NCI-H1048 (cell line): ENCODE measurements at places on chromosomes 11 and 22.

GRCh38 chr11:36373016-36374010 is 77.2 kb downstream of the PRR5L start:
- no peak for DNase-seq

GRCh38 chr22:38196791-38197419 is 4.9 kb upstream of the MAFF start:
- no peak for DNase-seq

GRCh38 chr11:76761718-76762355 is 21.3 kb upstream of the TSKU start:
- no peak for DNase-seq

- no peak for DNase-seq
Measured at GRCh38 chr11:11757909-11758308, 83.9 kb upstream of the USP47 start.

DNA sequence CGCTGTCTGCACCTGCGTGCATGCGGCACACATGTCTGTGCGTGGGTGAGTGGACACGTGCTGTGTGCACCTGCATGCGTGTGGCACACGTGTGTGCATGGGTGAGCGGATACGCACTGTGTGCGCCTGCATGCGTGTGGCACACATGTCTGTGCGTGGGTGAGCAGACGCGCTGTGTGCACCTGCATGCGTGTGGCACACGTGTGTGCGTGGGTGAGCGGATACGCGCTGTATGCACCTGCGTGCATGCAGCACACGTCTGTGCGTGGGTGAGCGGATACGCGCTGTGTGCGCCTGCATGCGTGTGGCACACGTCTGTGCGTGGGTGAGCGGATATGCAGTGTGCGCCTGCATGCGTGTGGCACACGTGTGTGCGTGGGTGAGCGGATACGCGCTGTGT is 27.1 kb upstream of the ACR start:
- no peak for DNase-seq

DNA sequence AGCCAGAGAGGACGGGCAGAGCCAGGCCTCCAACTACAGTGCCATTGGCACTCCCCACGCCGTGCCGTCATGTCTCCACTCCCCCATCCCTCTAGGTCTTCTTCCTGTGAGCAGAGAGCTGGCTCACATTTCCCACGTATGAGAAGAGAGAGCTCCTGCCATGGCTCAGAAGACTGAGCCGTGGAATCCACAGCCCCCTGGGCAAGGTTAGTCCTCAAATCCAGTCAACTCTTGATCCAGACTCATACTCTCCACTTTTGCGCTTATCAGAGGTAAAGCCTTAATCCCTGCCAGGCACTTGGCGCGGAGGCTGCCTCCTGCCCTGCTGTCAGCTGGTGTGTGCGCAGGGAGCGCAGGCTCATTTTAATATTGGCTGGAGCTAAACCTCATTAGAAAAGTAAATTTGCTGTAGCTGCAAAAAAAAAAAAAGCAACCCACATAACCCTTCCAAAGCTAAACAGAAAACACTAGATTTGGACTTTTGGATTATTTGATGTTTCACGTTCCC is 4.7 kb downstream of the B3GAT1 start:
- no peak for DNase-seq

- no peak for DNase-seq
Measured at GRCh38 chr11:84558085-84558905, 1068.8 kb downstream of the DLG2 start.

- DNase-seq: no peak
Measured at GRCh38 chr11:130677486-130678153, 229.2 kb downstream of the ADAMTS15 start.

DNA sequence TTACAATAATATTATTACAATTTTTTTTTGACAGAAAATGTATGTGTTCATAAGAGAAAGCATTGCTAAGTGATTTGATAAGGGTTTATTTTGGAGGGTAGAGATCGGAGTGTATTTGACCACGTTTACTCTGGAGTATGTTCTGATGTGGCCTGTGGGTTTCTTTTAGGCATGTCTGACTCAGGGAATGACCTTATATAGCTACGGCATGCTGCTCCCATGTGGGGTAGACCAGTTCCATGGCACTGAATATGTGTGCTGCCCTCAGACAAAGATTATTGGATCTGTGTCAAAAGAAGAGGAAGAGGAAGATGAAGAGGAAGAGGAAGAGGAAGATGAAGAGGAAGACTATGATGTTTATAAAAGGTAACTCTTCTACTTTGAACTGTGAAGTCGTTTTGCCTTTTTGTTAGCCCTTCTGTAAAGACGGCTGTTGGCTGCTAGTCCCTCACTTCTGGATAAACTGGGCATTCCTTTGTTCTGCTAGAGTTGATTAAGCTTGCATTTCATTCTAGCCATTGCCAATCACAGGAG is 38.1 kb upstream of the ST14 start:
- no peak for DNase-seq

GRCh38 chr22:49833340-49834007 is 5.8 kb upstream of the BRD1 start:
- DNase-seq: no peak

DNA sequence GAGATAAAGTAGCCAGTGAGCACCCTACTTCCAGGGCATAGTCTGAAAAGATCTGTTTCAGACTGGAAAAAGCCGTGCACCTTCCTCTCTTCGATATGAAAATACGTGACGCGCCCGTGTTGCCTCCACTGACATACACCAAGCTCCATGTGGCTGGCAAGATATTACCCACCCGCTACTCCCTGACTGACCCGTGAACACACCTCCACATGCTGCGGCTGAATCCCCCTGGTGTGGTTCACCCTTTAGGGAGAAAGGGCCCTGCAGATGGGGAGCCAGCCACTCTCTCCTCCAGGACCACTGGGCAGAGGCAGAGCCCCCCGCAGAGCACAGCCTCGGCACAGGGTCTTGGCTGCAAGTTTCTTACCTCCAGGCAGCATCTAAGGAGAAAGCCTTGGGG is 245.0 kb downstream of the BRD1 start:
- no peak for DNase-seq

DNA sequence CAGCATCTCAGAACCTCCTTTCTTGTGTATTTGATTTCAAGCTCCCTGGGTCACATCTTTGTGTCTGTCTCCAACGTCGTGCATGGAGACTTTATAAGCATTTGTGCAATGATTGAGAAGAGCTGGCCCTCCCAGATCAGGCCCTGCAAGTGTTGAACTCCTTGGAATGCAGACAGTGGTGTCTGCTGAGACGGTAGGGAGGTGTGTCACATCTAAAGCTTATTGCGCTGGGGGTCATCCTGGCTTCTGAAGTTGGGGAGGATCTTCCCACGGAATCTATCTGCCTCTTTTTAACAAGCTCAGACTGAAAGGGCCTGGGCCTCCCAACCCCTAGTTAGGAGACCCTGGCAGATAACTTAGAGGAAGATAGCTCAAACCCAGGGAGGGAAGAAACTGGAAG is 6.7 kb downstream of the APLNR start:
- DNase-seq: no peak

DNA sequence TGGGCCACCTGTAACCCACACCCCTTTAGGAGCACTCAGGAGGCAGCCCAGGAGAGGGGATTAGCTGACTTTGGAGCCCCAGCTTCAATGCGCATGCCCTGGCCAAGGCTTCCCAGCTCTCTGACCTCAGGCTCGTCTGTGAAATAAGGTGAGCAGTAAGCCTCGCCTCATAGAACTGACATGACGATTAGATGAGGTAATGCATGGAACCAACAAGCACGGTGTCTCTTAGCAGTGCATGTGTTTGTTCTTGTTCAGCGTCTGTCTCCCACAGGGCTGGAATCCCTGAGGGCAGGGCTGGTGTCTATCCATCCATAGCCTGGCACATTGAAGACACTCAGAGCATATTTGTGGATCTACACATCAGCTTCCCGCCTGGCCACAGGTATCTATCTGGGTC is 415.4 kb downstream of the MN1 start:
- DNase-seq: no peak

GRCh38 chr11:122165607-122166371 is 49.8 kb upstream of the BLID start:
- no peak for DNase-seq
